ENCODE measurements at places on chromosomes 6 and 20. TPM values are rescaled to one million over a fixed set of nuclear protein-coding genes. Genes with fewer than 3 reads are reported as not detected.

Gene ARFGEF3
- total RNA-seq, result 0.63 TPM

Gene RIMS4
- 2.4 TPM for total RNA-seq

Gene CAPN11
- total RNA-seq, result not detected

Gene GSTA3
- total RNA-seq, result not detected

Gene PLA2G7
- not detected for total RNA-seq

Gene RBM24
- total RNA-seq, result 9.3 TPM

Gene EYS
- 0.06 TPM for total RNA-seq

Gene AVP
- total RNA-seq, result not detected

Gene SGK1
- 91.9 TPM for total RNA-seq

Gene OR2H1
- not detected for total RNA-seq

Gene SYNJ2
- total RNA-seq, result 45.9 TPM

Gene MEP1A
- not detected for total RNA-seq

Gene FHL5
- total RNA-seq, result not detected

Gene B3GALT4
- total RNA-seq, result 0.71 TPM

Gene TAPBP
- 46.6 TPM for total RNA-seq

Gene RAMACL
- 0.09 TPM for total RNA-seq

Gene TRIM38
- total RNA-seq, result 1.9 TPM

Gene CST5
- total RNA-seq, result not detected

Gene KIF6
- total RNA-seq, result 0.18 TPM

Gene MACROD2
- total RNA-seq, result 0.51 TPM

Gene DZANK1
- total RNA-seq, result 2.0 TPM

Gene SEL1L2
- not detected for total RNA-seq

Gene SGK2
- 7.0 TPM for total RNA-seq

Gene FAM217B
- total RNA-seq, result 7.7 TPM

Gene ZNF334
- not detected for total RNA-seq

Gene SOX4
- 8.5 TPM for total RNA-seq

Gene MAFB
- 0.28 TPM for total RNA-seq

Gene RSPO3
- 81.4 TPM for total RNA-seq

Gene NFS1
- total RNA-seq, result 37.0 TPM

Gene PPP2R5D
- 30.2 TPM for total RNA-seq

Gene MSH5
- 14.2 TPM for total RNA-seq

Gene PLCB4
- 25.2 TPM for total RNA-seq

Gene OPRM1
- not detected for total RNA-seq

Gene STX11
- 2.4 TPM for total RNA-seq

Gene PRDM13
- total RNA-seq, result 1.0 TPM

Gene SLC16A10
- total RNA-seq, result 0.60 TPM

Gene GGT7
- total RNA-seq, result 7.8 TPM

Gene EPHA7
- 0.11 TPM for total RNA-seq

Gene SYCP2
- 0.29 TPM for total RNA-seq

Gene ME1
- total RNA-seq, result 37.5 TPM

Gene HLA-G
- total RNA-seq, result not detected

Gene BPIFB2
- total RNA-seq, result not detected

Gene TXLNB
- total RNA-seq, result not detected

Gene SIRPB1
- 0.47 TPM for total RNA-seq

Gene RIMS1
- total RNA-seq, result not detected

Gene METTL24
- not detected for total RNA-seq

Gene EYA4
- total RNA-seq, result 7.5 TPM
